ENCODE measurements at places on chromosomes 7 and 10.

DNA sequence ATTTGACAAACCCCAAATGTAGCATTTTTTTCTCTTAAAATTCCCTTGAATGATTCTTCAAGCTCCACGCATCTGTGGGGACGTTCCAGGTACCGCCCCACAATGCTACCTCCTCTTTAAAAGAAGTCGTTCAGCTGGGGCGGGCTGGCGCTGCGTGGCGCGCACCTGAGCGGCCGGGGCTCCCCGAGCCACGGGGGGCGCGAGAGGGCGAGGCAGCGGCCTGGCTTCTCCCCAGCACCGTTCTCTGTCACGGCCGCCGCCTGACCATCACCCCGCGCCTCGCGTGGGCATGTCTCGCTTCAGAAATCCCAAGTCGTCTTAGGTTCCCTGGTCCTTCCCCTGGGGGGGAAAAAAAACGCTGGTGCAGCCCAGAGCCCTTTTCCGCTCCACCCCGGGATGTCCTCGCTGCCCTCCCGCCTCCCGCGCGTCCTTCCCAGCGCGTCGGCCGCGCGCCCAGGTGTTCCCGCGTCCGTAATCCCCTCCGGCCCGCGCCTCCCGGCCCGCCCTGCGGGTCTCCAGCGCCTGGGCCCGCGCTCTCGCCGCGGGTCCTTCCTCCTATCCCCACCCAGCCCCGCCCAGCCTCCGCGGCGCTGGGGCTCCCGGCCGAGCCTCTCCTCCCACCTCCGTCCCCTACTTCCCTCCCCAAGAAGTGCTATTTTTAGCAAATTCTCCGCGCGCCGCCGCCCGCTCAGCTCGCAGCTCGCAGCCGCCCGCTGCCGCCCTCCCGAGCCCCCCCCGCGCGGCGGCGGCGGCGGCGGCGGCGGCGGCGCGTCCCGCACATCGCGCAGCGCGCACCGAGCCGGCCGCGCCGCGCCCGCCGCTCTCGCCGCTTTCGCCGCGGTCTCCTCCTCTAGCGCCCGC is 58.7 kb upstream of the PRPS1L1 start:
- DNase-seq: no peak

DNA sequence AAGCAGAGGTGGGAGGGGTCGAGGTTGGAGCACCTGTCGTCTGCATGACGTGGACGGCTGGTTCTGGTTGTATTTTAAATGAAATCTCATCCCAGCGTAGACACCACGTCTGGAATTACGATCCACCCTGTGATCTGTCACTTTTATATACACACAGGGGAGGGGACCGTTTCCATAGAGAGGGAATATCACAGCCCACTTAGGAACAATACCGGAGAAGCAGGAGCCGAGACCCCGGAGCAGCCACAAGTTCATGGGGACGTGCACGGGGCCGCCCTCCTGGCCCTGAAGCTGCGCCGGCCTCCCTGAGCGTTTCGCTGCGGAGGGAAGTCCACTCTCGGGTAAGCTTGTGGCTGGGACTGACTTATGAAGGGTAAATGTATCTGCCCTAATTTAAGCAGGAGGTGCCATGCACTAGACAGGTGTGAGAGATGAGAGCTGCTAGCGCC is at the start of gene UCN3:
Gene UCN3, plus strand, starts transcription at position 77 of the 449 bp plus-strand sequence. CDS start 8,755 bp downstream, outside the sequence.
- DNase-seq: no peak

DNA sequence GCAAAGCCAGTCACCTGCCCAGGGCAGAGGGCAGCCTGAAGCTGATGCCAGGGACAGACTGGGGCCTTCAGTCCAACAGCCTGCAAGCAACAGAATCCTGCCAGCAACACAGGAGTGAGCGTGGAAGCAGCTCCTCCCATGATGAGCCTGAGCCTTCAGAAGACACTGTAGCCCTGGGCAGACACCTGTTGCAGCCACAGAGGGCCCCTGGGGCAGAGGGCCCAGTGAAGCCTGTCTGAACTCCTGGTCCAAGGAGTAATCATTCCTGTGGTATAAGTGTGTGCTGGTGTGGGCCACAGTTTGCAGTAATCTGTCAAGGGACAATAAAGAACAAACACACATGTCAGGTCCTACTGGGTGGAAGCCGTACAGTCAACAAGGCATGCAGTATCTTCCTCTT is 2.9 kb upstream of the PFKP start:
- DNase-seq: no peak

DNA sequence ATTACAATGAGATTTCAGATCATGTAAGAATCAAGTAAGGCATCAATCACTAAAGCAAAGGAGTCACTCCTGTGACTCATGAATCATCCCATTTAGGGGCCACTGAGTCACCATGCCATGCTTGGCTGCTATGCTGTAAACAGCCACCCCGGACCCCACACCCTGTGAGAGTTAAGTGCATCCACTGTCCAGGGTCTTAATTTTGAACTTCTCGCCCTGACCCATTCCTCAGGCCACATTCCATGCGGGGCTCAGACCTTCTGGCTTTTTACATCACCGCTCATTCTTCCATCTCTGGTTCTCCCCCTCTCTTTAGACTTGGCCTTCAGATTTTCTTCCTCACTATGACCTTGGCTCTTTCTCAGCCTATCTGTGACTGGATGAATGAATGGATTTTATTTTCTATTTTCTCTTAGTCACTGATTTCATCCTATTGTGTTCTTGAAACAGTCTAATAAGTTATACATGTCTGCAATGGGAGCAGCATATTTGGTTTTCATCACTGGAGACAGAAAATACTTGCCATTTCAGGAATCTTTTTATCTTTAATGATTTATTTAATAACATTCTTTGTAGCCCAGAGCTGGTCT is 239.6 kb downstream of the SKIDA1 start:
- no peak for DNase-seq

DNA sequence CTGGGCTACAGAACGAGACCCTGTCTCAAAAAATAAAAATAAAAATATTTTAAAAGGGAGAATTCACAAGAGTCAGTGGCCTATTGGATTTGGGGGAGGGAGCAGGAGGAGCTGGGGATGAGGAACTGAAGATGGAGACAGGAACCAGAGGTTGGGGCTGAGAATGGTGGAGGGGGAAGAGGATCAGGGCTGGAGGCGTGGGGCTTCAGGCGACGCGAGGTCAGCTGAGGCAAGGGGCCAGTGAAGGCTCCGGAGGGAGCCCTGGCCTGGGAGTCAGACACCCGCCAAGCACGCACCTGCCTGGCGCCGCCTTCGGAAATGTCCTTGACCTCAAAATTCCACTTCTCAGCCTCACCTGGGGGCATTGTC is 671 bp upstream of the CLEC2L start:
- DNase-seq: no peak

Measured in NK-92 treated with Interleukin-12 subunit alpha and Interleukin-12 subunit beta, amount 100 ng/mL, for 24 hours (cell line).